Liver (tissue), 10 donors: ENCODE measurements at places on chromosomes 3 and 15. TPM values are rescaled to one million over a fixed set of nuclear protein-coding genes. Genes with fewer than 3 reads are reported as not detected.

The STARD5 gene
- total RNA-seq: 45.3 TPM

The NEK11 gene
- 0.92 TPM for total RNA-seq

The P2RY13 gene
- total RNA-seq: 6.1 TPM

DNA sequence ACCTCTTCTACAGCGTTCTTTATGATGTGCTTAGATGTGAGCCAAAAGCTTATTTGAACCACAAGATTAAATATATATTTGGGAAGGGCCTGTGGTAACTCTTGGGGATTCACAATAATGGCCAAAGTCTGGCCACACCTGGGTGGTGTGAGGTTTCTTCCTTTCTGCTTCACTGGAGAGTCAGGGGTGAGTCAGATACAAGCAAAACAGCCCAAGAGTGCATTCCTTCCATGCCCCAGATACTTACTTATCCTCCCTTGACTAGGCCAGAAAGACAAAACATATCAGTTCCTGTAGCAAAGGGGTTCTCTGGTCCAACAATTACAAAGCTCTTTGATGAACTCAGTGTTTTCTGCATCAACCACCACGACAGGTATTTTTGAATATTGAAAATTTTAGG lies 941 bp downstream of the ZBED2 start:
- H3K4me3 ChIP-seq: no peak overlapping the region
- H3K27me3 ChIP-seq: no peaks in the 10 kb centered on the region
- H3K4me1 ChIP-seq: no peaks in the 10 kb centered on the region
- no peaks in the 10 kb centered on the region for H3K36me3 ChIP-seq
- no peak overlapping the region for H3K27ac ChIP-seq

DNA sequence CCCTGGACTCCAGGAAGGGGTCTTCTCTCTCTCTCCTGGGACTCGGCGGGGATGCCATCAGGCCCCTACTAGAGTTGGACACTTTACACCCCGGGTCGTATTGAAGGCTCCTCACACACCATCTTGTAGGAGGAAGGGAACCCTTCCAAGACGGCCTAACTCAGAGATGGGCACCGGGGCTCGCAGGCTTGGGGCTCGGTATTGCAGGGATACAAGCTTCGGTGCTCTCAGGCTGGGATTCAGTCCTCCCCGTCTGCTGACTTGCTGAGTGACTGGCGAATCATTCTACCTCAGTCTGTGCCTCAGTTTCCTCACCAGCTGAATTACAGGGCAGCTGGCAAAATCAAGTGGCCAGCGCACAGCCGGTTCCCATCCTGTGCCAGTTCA lies 419 bp upstream of the CALML4 start:
- H3K36me3 ChIP-seq: no peaks in the 10 kb centered on the region
- H3K27ac ChIP-seq: peak overlapping the region; percentile 16
- H3K4me1 ChIP-seq: peaks cover 24% of the 10 kb centered on the region
- H3K4me3 ChIP-seq: peak overlapping the region; percentile 25

DNA sequence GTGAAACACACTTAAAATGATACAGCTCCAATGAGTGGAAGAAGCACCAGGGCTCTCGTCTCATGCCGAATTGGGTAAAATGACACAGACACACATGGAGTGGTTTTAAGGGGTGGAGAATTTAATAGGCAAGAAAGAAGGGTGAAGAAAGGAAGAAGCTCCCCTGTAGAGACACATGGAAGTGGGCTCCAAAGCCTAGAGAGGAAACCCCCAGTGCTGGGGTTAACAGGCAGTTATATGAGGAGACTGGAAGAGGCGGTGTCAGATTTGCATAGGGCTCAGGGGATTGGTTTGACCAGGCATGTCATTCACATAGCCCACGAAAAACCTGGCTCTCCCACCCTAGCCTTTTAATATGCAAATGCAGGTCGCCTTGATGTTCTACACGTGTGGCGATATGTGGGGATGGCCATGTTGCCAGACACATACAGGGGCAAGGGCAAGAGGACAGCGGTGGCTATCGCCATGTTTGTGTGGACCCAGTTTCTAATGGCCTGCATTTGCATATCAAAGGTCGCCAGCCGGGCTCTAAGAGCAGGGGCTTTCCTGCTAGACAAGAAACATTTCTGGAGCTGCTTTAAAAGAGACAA lies 1.9 kb upstream of the DPH6 start:
- no peak overlapping the region for H3K4me3 ChIP-seq
- DNase-seq: no peak
- H3K4me1 ChIP-seq: peaks cover 6% of the 10 kb centered on the region
- no peaks in the 10 kb centered on the region for H3K27me3 ChIP-seq

DNA sequence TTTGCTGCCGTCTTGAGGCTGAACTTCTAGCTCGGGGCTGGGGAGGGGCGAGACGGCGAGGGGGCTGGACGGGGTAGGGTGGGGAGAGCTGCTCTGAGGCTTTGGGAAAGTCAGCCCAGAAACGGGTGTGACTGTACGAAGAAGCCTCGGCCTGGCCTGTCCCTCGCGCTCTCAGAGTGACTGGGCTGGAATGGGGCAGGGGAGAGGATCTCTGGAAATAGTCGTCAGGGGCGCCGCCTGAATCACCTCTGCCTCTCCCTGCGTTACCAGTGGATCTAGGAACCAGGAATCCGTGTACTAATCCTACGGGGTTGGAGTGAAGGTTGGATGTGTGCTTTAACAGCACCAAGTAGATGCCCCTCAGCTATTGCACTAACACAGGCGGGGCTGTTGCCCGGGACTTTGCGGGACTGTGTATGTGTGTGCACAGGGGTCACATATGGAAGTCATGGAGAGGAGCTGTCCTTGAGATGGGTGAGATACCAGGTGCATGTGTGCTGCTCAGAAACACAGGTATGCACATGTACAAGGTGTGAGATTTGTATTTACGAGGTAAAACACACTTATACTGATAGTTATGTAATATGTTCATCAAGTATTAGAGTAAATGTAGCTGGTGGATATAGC lies 591 bp downstream of the FOXL2NB start:
- H3K36me3 ChIP-seq: no peaks in the 10 kb centered on the region
- H3K27me3 ChIP-seq: peaks cover 27% of the 10 kb centered on the region
- H3K4me1 ChIP-seq: peaks cover 26% of the 10 kb centered on the region
- no peak overlapping the region for H3K4me3 ChIP-seq
- no peak overlapping the region for H3K27ac ChIP-seq
- no peak for DNase-seq

GRCh38 chr3:138347960-138348753 lies at the start of gene MRAS:
Gene MRAS (plus strand): TSS chr3:138348579. CDS start chr3:138372884, 24,305 bp downstream.
- H3K4me1 ChIP-seq: peaks cover 26% of the 10 kb centered on the region
- H3K36me3 ChIP-seq: no peaks in the 10 kb centered on the region
- H3K4me3 ChIP-seq: peak within 1 kb of the TSS; percentile 74
- DNase-seq: peak; percentile 46

DNA sequence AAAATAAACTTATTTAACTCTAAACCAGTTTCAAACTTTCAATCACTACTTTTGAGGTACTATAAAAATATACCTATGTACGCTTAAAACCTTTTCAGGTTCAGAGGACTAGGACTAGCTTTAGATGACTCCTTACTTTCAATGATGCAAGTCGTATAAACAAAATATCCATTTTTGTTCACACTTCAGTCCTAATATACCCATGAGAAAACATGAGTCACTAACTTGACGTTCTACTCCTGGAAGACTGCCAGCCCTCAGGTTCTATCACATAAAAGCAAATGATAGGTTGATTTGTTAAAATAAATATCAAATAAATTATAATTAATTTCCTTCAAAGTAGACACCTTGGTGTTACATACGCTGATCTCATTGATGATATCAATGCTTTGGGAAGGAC lies 10.6 kb upstream of the P3H2 start:
- DNase-seq: no peak
- no peaks in the 10 kb centered on the region for H3K36me3 ChIP-seq
- no peaks in the 10 kb centered on the region for H3K27me3 ChIP-seq
- H3K27ac ChIP-seq: no peak overlapping the region

- no peaks in the 10 kb centered on the region for H3K27me3 ChIP-seq
- H3K4me1 ChIP-seq: no peaks in the 10 kb centered on the region
- no peaks in the 10 kb centered on the region for H3K36me3 ChIP-seq
Measured at GRCh38 chr3:75192146-75192616, 471.9 kb upstream of the FRG2C start.

- DNase-seq: no peak
- peak overlapping the region; percentile 9 for H3K27ac ChIP-seq
- no peaks in the 10 kb centered on the region for H3K27me3 ChIP-seq
- no peak overlapping the region for H3K4me3 ChIP-seq
- no peaks in the 10 kb centered on the region for H3K36me3 ChIP-seq
Measured at GRCh38 chr3:111761309-111761795, 97.7 kb upstream of the PHLDB2 start.

DNA sequence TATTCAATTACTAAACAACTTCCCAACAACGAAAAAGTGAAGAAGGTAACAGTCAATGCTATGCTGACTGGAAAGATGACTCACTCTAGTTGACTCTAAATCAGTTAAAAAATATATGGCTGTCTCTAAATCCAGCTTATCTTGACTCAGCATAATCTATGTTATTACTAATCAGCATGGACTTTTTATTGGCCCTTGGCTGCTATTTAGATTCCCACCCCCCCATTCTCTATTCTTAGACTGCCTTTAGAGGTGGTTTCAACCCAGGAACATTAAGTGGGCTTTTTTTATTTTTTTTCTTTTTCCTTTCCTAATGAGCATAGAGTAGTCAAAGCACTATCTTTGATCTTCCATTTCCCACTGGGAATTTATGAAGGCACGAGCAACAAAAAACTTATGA lies 1.9 kb downstream of the PCOLCE2 start:
- no peak for DNase-seq
- no peak overlapping the region for H3K27ac ChIP-seq
- H3K4me3 ChIP-seq: no peak overlapping the region
- H3K36me3 ChIP-seq: no peaks in the 10 kb centered on the region

GRCh38 chr3:127070776-127071175 lies 87.9 kb downstream of the PLXNA1 start:
- no peak overlapping the region for H3K27ac ChIP-seq
- H3K4me3 ChIP-seq: no peak overlapping the region
- no peak for DNase-seq
- H3K36me3 ChIP-seq: no peaks in the 10 kb centered on the region
- H3K4me1 ChIP-seq: no peaks in the 10 kb centered on the region

DNA sequence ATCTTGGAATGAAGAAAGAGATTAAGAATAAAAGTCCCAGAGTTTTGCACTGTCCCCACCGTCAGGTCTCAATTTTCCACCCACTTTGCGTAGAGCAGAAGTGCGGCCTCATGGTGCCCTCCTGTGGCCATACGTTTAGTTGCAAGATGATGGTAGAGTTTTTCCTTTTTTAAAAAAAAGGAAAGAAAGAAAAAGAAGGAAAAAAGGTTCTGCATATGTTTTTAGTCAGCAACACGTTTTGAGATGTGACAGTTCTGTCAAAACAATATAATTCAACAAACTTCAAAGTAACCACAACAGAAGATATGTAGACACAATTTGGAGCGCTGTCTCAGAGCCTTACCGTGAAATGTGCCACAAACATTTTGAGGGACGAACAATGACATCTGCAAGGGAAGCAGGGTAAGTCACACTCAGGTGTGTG lies 24.6 kb downstream of the EBLN2 start:
- peak; percentile 50 for DNase-seq
- no peak overlapping the region for H3K27ac ChIP-seq
- H3K36me3 ChIP-seq: no peaks in the 10 kb centered on the region
- no peaks in the 10 kb centered on the region for H3K27me3 ChIP-seq

DNA sequence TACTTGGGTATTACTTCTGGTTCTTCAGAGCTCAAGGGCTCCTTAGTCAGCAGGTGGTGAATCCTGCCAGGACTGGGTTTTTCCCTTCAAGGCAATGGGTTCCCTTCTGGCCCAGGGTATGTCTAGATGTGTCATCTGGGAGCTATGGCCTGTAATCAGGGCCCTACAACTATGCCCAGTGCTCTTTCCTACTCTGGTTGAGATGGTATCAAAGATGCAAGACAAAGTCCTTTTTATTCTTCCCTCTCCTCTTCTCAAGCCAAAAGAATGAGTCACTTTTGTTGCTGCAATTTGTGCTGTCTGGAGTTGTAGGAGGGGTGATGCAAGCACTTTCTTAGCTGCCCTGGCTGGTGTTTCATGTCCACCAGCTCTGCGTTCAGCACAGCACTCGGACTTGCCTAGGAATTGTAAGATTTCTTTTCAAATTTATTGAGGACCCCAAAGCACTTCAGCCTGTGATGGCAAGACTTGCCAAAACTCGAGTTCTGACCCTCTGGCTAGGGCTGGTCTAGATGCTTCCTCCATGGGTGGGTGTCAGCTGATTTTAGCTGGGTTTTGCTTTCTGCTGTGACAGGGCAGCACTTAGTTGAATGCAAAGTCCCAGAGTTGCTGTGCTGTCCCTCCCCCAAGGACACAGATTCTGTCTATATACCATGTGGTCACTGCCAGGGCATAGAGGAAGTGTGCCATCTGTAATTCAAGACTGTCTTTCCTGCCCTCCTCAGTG lies 129.2 kb upstream of the CBLB start:
- H3K36me3 ChIP-seq: no peaks in the 10 kb centered on the region
- H3K4me3 ChIP-seq: no peak overlapping the region
- DNase-seq: no peak
- no peaks in the 10 kb centered on the region for H3K27me3 ChIP-seq
- H3K27ac ChIP-seq: no peak overlapping the region
- no peaks in the 10 kb centered on the region for H3K4me1 ChIP-seq

DNA sequence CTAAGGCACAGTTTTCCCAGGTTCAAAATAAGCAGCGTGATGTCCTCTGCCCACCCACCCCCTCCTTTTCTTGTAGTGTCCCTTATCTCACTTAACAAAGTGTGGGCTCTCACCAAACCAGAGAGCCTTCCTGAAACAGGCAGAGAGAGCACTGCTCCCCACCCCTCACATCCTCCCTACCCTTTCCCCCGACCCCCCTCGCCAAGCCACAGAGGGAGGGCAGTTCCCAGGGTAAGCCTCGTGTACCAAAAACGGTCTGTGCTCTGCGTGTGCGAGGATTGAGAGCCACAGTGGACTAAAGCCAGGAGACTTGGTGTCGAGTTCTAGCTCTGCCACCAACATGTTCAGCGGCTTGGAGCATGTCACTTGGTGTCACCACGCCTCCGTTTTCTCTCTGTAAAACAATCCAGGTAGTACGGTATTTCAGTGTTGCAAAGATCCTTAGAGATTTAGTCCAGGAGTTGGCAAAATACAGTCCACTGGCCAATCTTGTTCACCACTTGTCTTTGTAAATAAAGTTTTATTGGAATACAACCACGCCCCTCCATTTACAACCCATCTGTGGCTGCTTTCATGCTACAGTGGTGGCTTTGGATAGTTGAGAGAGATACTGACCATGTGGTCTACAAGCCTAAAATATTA lies 249.9 kb downstream of the OPA1 start:
- peaks cover 1% of the 10 kb centered on the region for H3K4me1 ChIP-seq
- no peaks in the 10 kb centered on the region for H3K36me3 ChIP-seq
- DNase-seq: no peak
- no peak overlapping the region for H3K4me3 ChIP-seq
- H3K27me3 ChIP-seq: no peaks in the 10 kb centered on the region

GRCh38 chr3:42473083-42473932 lies 29.1 kb upstream of the VIPR1 start:
- H3K4me1 ChIP-seq: no peaks in the 10 kb centered on the region
- H3K36me3 ChIP-seq: no peaks in the 10 kb centered on the region
- no peaks in the 10 kb centered on the region for H3K27me3 ChIP-seq
